ENCODE measurements at places on chromosomes 1 and 21.

DNA sequence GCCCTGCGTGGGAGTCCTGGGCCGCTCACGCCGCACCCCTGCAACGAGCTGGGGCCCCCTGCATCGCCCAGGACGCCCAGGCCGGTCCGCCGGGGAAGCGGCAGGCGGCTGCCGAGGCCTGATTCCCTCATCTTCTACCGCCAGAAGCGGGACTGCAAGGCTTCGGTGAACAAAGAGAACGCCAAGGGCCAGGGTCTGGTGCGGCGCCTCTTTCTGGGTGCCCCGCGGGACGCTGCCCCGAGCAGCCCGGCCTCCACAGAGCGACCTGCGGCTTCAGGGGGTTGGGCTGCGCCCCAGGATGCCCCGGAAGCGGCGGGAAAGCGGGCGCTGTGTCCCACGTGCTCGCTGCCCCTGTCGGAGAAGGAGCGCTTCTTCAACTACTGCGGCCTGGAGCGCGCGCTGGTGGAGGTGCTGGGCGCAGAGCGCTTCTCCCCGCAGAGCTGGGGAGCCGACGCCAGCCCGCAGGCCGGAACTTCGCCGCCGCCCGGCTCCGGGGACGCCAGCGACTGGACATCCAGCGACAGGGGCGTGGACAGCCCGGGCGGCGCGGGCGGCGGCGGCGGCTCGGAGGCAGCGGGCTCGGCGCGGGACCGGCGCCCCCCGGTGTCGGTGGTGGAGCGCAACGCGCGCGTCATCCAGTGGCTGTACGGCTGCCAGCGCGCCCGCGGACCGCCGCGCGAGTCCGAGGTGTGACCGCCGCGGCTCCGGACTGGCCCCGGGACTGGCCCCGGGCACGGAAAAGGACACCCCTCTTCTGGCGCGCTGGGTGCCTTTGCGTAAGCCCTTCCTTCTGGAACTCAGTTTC, 2.7 kb downstream of the FAM110D start:
- DNase-seq: peak; percentile 50

DNA sequence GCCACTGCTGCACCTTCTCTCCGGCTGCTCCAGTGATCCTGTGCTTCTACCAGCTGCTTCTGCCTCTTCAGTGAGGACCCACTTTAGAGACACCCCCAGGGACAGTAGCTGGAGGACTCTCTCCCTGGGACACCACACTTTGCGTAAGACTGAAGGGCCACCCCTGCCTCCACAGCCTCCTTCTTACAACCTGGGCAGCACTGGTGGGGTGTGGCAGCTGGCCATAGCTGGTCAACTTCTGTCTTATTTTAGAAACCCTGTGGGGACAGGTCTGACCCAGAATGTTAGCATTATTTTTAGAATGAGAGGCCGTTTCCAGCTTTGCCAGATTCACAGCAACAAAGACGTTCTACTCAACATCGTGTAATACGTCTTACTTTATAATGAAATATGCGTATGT, 1.1 kb upstream of the KRTAP10-9 start:
- DNase-seq: no peak

DNA sequence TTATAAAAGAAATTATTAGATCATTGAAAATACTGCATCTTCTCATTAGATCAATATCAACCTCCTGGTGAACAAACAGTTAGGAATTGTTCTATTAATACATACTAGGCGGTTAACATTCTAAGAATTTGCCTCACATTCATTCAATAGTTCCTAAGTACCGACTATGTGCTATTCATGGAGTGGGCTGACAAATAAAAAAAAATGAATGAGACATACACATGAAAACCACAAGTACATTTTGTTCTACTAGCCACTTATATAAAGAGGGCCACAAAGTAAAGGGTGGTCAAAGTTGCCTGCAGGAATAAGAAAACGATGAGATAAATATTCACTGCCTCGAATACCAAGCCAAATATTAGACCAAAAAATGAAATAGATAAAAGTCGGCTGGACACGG, 294.4 kb downstream of the SDCCAG8 start:
- no peak for DNase-seq

GRCh38 chr1:218409946-218410510, 64.9 kb downstream of the TGFB2 start:
- no peak for DNase-seq

DNA sequence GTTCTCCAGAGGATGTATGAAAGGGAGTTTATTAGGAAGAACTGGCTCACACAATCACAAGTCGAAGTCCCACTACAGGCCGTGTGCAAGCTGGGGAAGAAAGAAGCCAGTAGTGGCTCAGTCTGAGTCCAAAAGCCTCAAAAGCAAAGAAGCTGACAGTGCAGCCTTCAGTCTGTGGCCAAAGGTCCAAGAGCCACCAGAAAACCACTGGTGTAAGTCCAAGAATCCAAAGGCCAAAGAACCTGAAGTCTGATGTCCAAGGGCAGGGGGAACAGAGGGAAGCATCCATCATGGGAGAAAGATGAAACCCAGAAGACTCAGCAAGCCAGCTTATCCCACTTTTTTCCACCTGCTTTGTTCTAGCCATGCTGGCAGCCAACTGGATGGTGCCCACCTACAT, 21.4 kb upstream of the CEP350 start:
- DNase-seq: no peak

GRCh38 chr21:35475762-35476161, 426.7 kb upstream of the RUNX1 start:
- no peak for DNase-seq

DNA sequence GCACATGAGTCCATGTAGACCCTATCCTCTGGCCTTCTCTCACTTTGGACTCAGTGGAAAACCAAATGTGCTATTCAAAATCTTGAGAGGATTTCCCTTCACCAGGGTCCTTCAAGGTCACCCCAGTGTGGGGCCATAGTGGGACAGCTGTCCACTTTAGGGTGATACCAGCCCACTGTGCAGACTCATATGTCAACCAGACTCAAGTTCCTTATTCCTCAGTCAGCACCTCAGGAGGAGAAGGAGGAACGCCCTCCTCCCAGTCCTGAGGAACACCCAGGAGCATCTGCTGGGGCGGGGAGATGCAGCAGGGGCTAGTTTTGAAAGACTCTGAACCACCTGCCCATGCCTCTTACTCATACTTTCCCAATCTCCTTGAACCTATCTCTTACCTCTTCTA, 340.9 kb downstream of the MATN1 start:
- DNase-seq: no peak

GRCh38 chr1:39657402-39657801, 14.5 kb downstream of the NT5C1A start:
- no peak for DNase-seq

GRCh38 chr21:29064850-29065481, 8.5 kb downstream of the CCT8 start:
- DNase-seq: no peak

DNA sequence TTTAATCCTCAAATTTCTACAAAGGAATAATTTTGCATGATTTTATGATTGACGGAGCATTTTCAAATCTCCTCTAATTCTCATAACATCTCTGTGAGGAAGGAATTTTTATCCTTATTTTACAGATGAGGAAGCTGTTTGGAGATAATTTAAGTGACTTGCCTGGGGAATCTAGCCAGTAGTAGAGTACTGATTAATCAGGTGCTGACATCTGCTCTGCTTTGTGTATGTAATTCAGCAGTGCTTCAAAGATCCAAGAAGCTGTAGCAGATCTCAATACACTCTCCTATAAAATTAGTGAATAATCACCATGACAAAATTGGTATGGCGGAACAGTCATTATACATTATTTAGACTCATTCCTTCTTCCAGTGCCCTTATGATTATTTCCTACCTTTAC, 46.0 kb downstream of the DPH5 start:
- DNase-seq: no peak
